Activated T-helper 9 cell treated with anti-CD3 and anti-CD28 coated beads, Interleukin-2, amount 50 U/mL, for 16 hours (primary cell): ENCODE measurements at places on chromosomes 7 and 10.

GRCh38 chr7:155286686-155287085 is 11.0 kb upstream of the INSIG1 start:
- no peak for DNase-seq

DNA sequence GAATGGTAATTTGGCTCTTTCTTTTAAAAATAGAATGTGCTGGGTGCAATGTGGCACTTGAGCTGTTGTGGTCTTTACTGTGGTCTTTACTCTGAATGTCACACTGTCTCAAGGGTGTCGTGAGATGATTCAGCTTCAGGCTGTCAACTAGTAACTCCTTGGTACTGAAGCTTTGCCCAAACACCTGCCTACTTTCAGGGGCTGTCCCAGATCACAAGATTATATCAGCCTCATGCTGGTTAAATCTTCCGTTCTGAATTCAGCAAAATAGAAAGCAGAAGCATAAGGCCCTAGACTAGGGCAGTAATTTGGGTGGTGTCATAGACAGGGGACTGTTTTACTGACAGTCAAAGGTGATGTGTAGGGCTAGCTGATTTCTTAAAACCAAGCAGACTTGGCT is 110.9 kb downstream of the BAMBI start:
- DNase-seq, result no peak

DNA sequence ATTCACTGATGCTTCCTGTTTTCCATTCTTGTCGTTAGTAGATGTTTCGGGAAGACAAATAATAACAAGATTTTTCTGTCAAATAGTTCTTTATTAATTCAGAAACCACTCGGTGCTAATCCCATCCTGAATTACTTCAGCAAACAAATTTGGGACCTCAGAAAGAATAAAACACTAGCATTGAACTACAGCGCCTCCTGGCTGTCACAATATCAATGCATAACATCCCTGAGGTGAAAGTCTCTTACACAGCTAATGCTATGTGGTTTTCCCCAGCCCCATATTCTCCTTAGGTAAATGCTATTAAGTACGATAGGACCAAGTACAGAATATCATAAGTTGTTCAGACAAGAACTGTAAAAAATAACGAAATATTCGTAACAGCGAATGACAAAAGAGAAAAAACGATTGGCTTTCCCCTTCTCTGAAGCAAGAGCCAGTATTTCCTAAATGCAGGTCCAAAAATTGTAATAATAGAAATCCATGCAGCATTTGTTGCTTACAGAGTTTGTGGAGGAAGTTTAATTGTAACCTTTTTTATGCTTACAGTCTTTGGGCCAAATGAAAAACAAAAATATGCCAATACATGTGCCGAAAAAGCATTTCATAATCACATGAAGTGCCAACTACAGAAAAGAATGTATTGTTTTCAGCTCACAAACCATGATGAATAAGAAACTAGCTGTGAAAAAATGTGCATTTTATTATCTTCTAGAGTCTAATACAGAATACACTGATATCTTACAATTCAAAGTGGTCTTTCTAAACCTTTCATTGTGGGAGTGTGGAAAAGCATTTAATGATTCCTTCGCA is 47.3 kb downstream of the MYPN start:
- peak; percentile 30 for DNase-seq

DNA sequence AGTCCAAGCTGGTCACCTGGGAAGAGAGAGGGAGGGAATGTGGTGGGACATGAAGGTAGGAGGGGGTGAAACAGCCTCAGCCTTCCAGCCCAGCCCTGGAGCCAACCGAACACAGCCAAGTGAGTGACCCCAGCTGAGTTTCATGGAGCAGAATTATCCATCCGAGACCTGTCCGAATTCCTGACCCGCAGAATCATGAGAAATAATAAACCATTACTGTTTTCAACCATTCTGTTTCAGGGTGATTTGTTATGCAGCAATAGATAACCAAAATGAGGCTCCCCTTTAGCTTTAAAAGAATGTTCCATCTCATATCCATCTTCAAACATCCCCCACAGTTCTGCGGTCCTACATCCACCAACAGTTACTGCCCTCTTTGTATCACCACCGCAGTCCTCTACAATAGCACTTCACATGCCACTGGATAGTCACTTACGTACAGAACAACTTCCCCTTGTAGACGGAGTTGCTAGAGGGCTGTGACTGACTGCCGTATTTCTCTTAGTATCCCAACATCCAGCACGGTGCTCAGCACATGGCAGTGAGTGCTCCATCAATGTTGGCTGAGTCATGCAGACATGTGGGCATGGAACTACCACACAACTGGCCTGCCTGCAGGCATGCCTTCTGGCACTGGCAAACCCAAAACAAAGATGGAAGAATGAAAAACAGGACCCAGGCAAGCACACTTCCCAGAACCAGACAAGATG is 18.5 kb downstream of the KIAA1549 start:
- DNase-seq, result no peak

- no peak for DNase-seq
Observed at GRCh38 chr10:124992462-124993344, 50.8 kb downstream of the ZRANB1 start.

DNA sequence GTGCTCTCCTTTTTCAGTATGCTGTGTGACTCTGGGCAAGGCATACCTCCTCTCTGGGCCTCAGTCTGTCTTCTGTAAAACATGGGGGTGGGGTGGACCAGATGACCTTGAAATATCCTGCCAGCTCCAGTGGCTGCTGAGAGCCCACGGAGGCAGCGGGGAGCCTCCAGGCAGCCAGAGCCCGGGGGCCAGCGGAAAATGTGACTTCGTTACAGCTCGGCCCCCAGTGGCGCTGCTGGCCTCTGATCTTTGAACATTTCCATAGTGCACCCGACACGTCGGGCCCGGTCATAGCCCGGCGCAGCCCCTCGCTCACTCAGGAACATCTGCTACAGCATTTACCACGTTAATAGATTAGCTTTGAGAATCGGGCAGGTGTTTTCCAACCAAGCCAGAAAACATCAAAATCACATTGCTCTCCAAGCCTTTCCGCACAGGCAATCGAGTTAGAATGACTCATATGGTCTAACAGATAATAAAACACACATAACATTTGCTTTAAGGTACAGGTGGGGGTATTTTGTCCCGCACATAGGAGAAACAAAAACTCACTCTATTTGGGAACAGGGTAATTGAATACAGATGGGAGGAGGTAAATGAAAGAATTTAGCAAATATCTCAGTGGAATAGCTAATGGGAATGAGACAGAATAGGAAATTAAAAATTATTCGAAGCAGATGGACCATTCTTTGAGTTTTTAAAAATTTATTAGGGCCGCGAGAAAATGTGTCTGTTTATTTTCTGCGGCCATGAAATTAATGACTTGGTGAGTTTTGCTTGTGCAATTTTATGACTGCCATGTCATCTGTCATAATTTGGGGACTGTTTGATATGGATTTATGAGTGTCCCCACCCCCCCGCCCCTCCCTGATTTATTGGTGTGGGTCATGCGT is 26.3 kb upstream of the COMTD1 start:
- DNase-seq, result no peak

- DNase-seq, result no peak
Observed at GRCh38 chr10:106780632-106781031, 383.9 kb downstream of the SORCS1 start.

DNA sequence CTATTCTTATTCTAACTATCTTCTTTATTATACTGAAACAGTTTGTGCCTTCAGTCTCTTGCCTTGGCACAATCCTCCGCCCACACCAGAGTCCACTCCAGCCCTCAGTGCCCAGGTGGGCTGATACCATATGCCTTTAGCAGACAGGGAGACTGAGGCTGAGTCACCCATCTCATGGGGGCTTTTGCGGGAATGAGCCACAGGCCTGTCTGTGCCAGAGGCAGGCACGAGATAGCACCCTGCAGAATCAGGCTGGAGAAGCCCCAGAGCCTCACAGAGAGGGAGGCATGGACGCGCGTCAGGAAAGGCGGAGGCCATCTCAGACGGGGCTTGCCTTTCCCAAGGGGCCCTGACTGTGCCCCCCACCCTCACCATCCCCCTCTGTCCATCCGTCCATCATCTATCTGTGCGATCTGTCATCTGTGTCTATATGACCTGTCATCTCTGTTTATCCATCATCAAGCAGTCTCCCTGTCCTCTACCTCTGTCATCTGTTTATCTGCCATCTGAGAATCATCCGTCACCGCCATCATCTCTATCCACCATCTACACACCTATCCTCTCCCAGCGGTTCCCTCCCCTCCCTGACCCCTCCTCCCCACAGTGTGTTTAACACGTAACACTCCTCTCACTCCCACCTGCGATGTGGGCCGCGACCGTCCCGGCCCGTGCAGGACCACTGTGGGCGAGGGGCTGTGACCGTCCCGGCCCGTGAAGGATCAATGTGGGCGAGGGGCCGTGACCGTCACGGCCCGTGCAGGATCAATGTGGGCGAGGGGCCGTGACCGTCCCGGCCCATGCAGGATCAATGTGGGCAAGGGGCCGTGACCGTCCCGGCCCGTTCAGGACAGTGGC is 7.3 kb upstream of the ADAP1 start:
- no peak for DNase-seq
